Bronchial epithelial cell (primary cell): ENCODE measurements at places on chromosomes 5 and 9. TPM values are rescaled to one million over a fixed set of nuclear protein-coding genes. Genes with fewer than 3 reads are reported as not detected.

C9orf50 gene
- total RNA-seq: not detected in 2 replicates

STK32A gene
- total RNA-seq: 5.5 and 11.8 TPM in 2 replicates

SPAG8 gene
- 0.13 and 0.26 TPM in 2 replicates for total RNA-seq

OR1L4 gene
- not detected in 2 replicates for total RNA-seq

C9orf153 gene
- total RNA-seq: 0.26 TPM in 2 replicates

PCDHA10 gene
- total RNA-seq: under 0.01 TPM in 2 replicates
